Stimulated activated naive CD4-positive, alpha-beta T cell treated with Interleukin-2 at 50 U/mL for 16 hours (primary cell): ENCODE measurements at places on chromosomes 16 and 17.

GRCh38 chr16:13014476-13014875 is 113.1 kb downstream of the SHISA9 start:
- DNase-seq = no peak

DNA sequence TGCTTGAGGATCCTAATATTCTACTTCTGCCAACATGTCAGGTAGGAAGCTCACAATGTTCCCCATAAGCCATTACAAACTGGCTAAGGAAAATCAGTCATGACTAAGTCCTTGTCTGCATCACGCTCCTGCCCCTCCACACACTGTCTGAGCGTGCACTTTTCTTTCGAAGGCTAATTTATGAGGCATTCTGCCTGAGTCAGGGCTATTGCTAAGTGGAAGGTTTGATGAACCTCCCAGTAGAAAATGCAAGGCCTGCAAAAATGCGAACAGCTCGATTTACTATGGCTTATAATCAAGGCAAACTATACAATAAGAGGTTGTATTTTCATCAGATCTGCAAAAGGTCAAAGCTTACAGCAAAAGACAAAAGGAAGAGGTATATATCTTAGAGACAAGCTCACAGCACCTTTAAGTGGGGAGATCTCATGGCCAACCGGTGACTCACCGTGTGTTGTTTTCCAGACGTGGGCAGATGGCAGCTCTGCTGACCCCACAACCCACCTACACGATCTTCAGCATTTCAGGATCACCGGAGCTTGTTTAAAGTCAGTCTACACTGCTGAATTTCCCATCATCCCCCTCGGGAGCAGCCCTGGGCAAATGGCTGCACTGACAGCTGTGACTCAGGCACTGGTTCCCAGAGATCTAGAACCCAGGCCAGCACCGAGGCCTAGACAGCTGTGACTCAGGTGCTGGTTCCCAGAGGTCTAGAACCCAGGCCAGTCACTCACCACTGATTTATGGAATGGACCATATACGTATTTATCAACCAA is 26.1 kb downstream of the MEAK7 start:
- DNase-seq = no peak

DNA sequence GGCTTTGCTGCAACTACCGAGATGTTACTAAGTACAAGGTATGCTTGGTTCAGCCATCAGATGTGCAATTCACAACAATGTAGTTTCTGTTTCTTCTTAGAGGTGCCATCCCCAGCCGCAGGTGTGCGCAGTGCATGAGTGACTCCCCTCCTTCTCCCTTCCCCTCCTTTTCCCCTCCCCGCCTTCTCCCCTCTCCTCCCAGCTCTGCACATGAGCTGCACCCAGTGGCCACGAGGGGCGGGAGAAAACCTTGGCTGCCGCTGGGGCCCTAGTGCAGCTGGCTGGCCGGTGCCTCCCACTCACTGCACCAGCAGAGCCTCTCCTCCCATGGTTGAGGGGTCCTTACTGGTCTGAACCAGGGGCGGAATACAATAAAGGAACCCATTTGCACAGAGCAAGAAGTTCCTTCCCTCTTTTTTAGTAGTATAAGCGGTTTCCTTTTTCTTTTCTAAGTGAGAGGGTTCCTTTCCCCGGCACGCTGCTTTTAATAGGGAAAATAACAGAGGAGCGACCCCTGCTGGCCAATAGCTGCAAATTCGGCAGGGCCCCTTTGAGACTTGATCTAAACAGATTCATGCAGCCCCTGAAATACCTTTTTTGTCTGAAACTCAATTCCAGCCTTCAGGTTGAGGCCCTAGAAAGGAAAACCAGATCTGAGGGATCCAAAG is 7.8 kb upstream of the CCL15 start:
- DNase-seq = no peak

- no peak for DNase-seq
Observed at GRCh38 chr17:76132574-76133338, 8.3 kb downstream of the FOXJ1 start.

DNA sequence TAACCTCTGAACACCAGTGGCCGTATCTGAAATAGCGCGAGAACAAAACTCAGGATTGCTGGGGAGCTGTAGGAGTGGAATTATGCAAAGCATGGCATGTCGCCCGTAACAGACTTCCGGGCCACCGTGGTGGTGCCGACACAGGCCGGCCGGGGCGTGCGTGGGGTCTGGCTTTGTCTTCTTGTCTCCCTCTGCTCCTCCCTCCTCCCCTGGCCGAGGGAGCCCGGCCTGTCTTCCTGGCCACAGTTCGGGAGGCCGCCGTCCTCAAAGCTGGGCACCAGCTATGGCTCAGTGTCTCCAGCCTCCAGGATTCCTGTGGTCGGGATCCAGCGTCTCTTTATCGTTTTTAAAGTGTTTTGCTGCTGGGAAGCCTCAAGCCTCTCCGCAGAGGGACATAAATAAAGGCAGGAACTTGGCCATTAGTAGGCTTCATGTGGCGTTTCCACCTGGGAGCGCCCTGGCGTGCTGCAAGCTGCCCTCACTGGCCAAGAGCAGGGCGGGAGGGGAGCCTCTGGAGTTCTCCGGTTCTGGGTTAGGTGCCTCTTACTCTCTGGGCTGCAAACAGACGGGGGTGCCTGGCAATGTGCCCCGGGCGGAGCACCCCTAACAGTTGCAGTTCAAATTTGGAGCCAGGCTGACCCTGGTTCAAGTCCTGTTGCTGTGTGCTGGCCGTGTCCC is 22.0 kb upstream of the NPTX1 start:
- no peak for DNase-seq

DNA sequence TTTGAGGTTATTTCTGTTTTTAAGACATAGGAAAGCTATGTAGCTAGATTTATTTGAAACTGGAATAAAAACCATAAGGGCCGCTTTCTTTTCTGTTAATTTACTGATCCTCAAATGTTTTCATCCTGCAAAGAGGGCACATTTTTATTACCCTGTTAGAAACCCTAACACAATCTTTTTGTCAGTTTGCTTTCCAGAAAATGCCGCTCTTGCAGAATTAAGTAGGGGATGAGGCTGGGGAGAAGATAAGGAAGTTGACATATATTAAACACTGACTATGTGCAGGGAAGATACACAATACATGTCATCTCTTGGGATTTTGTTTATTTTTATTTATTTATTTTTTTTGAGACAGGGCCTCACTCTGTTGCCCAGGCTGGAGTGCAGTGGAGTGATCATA is 15.7 kb downstream of the USP43 start:
- no peak for DNase-seq

- DNase-seq = no peak
Observed at GRCh38 chr17:12620200-12620720, 45.4 kb upstream of the MYOCD start.

DNA sequence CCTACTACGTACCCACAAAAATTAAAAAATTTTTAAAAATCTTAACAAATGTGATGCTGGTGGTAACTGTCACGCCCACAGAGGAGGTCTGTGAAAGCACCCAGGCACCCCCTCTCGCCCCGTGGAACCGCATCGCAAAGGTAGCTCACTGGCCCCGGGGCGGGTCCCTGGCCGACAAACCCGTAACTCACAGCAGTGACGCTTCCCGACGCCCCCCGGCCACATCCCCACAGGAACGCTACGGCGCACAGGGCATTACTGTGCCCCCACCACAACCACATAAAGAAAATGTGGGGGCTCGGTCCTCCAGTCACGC is 366 bp downstream of the ANKS3 start:
- peak; percentile 38 for DNase-seq

- no peak for DNase-seq
Observed at GRCh38 chr17:45384789-45385262, 47.8 kb downstream of the ARHGAP27 start.

GRCh38 chr16:76906552-76906951 is 284.4 kb upstream of the MON1B start:
- DNase-seq = no peak

DNA sequence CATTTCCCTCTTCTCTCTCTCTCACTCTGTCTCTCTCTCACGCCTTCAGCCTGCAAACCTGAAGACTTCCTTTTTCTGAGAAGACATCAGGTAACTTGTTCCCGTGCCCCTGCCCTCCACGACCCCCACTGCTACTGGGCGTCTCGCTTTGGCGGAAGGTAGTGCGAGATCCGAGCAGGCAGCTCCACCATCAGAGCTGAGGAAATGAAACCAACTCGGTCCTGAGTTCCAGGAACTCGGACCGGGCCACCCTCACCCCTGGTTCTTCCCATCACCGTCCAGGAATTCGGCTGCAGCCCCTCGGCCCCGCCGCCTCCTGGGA is 585 bp downstream of the MLKL start:
- no peak for DNase-seq

DNA sequence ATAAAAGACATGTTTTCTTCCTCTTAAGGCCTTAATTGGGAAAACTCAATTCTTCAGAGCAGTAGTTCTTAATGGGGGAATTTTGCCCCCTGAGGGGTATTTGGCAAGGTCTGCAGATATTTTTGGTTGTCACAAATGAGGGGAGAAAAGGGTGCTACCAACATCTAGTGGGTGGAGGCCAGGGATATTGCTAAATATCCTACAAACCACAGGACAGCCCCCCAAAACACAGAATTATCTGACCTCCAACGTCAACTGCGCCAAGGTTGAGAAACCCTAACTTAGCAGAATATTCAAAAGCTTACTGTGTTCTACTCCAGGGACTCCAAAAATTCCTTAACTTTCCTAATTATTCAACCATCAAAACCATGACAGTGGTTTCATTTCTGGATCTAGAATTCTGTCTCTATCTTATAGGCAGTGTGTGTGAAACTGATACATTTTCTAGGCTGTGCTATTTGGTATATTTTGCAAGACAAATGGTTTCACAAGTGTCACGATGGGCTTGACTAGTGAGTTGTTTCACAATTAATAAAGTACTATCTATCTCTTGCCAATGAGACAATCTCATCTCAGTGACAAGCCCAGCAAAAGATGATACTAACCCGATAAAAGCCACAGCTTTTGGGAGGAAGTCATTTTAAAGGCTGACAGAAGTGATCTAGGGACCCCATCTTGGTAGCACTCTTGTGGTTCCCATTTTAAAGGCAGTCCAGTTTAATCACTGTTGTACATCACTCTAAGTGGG is 14.7 kb downstream of the TXNDC11 start:
- no peak for DNase-seq

DNA sequence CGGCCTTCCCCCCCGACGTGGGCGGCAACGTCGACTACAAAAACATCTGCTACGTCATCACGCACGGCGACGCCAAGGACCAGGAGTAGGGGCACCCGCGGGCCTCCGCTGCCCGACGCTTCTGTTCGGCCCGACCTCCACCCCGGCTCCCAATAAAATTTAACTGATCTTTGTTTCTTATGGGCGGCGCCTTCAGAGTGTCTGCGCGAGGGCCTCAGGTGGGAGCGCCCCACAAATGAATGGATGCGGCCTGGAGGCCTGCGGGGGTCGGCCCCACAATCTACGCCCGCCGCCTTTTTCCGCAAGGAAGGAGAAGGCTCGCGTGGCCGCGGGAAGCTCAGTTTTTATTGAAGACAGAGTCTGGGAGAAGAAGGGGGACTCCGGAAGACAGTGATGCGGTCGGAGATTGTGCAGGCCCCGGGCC is 3.2 kb downstream of the MYL11 start:
- peak; percentile 86 for DNase-seq

DNA sequence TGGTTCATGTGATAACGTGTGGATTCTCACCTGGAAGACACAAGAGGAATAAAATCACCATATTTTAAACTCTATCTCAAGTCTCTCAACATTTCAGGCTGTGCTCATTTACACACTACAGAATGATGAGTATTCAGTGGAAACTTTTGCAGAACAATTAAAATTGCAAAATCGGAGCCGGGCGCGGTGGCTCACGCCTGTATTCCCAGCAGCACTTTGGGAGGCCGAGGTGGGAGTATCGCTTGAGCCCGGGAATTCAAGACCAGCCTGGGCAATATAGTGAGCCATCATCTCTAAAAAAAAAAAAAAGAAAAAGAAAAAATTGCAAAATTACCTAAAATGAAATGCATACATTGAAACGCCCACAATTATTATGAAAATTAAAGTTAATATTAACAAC is 825.9 kb downstream of the KCNJ18 start:
- no peak for DNase-seq

DNA sequence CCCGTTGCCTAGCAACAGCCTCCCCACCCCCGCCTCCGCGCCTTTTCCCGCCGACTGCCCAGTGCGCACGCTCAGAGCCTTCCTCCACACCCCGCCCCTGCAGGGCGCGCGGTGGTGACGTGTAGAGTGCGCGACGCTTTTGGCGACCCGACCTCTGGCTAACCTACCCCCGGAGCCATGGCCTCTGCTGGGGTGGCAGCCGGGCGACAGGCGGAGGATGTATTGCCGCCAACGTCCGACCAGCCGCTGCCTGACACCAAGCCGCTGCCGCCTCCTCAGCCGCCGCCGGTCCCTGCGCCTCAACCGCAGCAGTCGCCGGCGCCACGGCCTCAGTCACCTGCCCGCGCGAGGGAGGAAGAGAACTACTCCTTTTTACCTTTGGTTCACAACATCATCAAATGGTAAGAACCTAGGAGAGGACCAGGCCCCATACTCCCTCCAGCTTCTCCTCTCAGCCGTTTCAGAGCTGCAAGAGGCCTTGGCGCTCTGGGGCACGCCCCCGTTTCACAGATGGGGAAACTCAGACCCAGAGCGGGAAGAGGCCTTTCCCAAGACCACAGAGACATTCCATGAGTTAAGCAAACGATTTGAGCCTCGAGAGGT is at the start of gene MED9:
MED9 (plus strand) TSS at position 136 of the 603 bp plus-strand sequence; CDS start at position 178, 42 bp downstream.
- DNase-seq = peak; percentile 92

GRCh38 chr16:1413684-1414531 is 596 bp downstream of the UNKL start:
- DNase-seq = peak; percentile 49

DNA sequence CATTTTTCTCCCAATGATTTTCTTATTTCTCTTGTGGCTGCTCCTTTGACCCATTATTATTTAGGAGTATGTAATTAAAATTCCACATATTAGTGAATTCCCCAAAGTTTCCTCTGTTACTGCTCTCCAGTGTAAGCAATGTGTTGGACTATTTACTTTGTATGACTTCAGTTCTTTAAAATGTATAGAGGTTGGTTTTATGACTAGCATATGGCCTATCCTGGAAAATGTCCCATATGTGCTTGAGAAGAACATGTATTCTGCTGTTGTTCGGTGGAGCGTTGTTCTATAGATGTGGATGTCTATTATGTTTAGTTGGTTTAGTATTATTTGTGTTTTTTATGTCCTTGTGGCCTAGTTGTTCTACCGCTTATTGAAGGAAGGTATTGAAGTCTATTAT is 6.0 kb upstream of the NT5M start:
- no peak for DNase-seq

- no peak for DNase-seq
Observed at GRCh38 chr17:57499648-57500049, 243.3 kb downstream of the MSI2 start.
